ENCODE measurements at places on chromosomes 7 and 10. TPM values are rescaled to one million over a fixed set of nuclear protein-coding genes. Genes with fewer than 3 reads are reported as not detected.

PON1 gene
- total RNA-seq, result 2.3 TPM

ABCF2 gene
- 48.7 TPM for total RNA-seq

CDK6 gene
- 29.1 TPM for total RNA-seq

IFT22 gene
- 60.6 TPM for total RNA-seq

NEBL gene
- 13.2 TPM for total RNA-seq

NKX1-2 gene
- not detected for total RNA-seq

PSD gene
- total RNA-seq, result 10.7 TPM

FRMPD2 gene
- total RNA-seq, result 1.2 TPM

FRAT1 gene
- 16.7 TPM for total RNA-seq

NKX2-3 gene
- not detected for total RNA-seq

LRCH4 gene
- 76.6 TPM for total RNA-seq

Measured in progenitor cell of endocrine pancreas (in vitro differentiated cells).